Nephron progenitor cell (in vitro differentiated cells): ENCODE measurements at places on chromosomes 11 and 22.
A peak's percentile ranks its signal among the peaks of the same experiment; 100 is the strongest.

- no peak for DNase-seq
Observed at GRCh38 chr11:102138670-102139069, 28.4 kb downstream of the YAP1 start.

DNA sequence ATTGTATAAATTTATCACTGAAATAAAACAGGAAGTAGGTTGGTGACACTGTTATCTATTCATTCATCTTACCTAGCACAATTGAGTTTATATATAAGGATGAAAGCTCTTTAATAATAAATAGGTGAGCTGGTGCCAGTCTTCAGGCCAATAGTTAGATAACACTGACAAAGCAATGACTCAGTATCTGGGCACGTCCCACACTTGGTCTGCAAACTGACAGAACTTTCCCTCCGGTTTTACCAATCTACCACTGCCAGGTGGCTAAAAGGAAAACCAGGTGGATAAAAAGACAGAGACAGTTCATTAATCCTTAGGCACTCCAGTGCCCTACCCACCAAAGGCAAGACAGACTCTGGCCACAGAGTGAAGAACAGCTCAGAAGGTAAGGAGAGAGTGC lies 17.6 kb downstream of the DDB1 start:
- DNase-seq: no peak

DNA sequence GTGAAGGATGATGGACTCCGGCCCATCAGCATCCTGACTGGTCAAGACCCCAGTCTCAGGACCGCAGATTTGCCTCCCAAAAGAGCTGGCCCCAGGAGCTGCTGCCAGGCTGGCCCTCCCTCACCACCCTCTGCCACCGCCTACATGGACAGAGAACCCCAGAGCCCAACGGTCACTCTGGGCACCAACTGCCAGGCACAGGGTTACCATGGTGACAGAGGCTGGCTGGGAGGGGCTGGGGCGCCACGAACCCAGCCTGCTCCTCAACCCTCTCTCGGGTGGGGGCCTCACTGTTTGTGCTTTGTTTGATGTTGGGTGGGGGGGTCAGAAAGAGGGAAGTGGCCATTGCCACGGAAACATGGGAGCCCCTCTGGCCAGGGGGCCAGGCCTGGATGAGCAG lies 55.8 kb downstream of the ELFN2 start:
- no peak for DNase-seq

GRCh38 chr11:3199537-3200295 lies 18.9 kb downstream of the MRGPRG start:
- no peak for DNase-seq

DNA sequence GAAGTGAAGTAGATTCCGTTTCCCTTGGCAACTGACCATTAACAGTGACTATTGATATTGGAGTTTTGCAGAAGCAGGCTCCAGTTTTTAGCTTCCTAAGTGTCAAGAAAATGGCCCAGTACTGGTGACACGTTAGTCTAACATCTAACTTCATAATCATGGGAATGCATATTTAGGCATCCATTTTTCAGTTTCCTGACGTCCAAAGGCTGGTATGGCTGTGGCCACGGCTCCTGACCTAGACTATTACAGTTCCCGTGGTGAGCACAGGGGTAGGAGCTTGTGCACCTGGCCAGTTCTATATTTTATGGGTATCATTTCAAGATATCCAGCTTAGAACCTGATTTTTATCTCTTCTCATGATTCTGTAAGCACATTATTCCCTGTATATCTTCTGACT lies 323.8 kb downstream of the GUCY1A2 start:
- no peak for DNase-seq

DNA sequence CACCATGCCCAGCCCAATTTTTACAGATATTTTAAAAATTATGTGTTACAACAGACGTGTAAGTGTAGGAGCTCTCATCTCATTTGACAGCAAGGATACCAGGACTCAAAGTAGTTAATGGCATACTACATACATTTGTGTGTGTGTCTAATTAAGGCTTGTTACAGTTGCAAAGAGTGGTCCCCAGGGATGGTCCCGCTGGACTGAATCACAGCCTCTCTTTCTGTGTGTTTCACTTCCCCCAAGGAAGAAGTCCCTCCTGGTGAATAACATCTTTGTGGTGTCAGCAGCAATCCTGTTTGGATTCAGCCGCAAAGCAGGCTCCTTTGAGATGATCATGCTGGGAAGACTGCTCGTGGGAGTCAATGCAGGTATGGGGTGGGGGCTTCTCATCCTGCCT lies 17.2 kb downstream of the SLC2A11 start:
- no peak for DNase-seq

- DNase-seq: no peak
Observed at GRCh38 chr11:83044958-83045712, 26.6 kb downstream of the RAB30 start.

GRCh38 chr11:125348674-125349309 lies 147.3 kb downstream of the FEZ1 start:
- peak; percentile 89 for DNase-seq
